ENCODE measurements at places on chromosomes 12 and 14.
A peak's percentile ranks its signal among the peaks of the same experiment; 100 is the strongest.

GRCh38 chr12:3447318-3447717 is 43.7 kb upstream of the PRMT8 start:
- DNase-seq, result no peak

DNA sequence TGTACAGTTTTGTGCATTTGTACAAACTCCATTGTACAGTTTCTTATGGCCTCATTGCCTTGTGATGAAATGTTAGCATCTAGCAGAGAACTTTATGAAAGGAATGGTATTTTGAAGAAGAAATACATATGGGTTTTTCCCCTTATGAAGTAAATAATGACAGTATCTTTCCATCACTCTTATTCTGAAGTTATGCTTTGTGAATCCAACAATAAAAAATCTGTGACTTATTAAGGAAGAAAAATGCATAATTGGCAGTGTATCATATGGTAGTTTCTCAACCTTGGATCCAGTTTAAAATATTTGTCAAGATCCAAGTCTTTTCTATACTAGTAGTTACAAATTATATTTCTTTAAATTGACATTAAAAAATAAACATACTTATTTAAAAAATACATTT is 859.1 kb upstream of the FLRT2 start:
- no peak for DNase-seq

- no peak for DNase-seq
Measured at GRCh38 chr14:36948157-36948859, 224.1 kb downstream of the SLC25A21 start.

DNA sequence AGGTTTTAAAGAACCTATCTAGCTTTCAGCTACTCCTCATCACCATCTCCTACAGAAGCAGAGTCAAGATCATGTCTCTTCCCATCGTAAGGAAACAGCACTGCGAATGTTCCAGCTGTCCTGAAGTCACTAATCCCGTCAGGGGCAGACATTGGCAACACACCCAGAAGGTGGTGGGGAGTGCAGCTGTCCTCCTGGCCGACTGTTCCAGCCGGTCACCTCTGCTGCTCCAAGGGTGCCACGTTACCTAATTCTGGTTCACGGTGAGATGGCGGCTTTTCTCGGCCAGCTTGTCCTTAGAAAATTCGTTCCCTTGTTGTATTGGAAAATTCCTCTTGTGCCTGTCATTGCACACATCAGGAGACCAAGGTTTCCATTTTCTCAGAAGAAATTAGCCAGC is 196.2 kb downstream of the ZFP36L1 start:
- DNase-seq, result no peak

- DNase-seq, result no peak
Measured at GRCh38 chr12:98955284-98955683, 310.2 kb downstream of the APAF1 start.

DNA sequence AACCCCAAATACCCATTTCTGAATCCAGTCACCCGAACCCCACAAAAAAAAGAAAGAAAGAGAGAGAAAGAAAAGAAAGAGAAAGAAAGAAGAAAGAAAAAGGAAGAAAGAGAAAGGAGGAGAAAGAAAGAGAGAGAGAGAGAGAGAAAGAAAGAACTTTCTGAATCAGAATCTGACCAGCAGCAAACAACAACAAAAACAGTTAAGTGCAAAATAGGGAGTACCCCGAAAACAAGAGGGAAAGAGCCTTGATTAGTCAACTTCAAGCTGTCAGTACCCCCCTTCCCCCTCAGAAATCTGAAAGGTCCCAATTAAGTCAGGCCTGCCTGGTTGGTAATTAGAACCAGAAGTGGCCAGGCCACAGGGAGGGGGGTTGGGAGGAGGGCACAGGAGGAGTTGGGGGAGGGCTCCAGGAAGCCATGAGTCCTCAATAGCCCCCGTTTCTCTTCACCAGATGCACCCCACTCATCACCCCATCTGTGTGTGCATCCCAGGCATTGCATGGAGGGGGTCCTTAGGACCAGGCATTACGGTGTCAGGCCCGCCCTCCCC is 9.8 kb downstream of the RARG start:
- DNase-seq, result no peak

DNA sequence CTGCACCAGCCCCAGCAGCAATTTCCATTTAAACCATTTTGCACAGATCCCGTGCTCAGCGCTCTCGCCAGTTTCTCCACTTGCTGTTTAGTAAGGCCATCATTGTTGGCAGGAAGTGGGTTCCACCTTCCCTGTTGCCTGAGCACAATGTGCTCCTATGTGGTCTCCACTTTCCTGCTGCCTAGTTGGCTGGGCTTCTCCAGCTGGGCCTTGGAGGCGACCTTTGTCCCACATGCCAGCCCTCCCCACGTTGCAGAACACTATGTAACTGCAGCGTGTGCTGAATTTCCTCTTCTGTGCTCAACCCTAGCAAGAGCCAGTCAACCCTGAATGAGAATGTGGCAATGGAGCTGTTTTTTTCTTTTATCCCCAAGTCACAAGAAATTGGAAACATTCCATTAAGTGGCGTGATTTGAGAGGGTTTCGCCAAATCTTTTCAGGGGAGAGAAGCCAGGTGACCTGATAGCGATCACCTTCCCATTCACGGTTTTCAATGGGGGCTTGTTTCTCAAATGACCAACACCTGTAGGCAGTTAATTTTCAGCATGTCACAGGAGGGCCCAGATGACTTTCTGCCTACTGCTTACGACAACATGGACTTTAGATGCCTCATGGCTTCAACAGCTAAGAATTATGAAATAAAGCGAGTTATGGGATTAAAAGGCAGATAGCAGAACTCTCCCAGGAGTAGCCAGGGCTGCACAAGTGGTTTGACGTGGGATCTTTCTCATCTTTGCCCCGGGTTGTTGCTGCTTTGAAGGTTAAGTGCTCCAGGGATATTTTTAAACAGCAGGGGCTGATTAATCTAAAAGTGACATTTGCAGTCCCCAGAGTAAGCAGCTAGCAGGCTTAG is at the start of gene ACACB:
ACACB (plus strand) TSS at position 830 of the 853 bp plus-strand sequence. CDS start 22,819 bp downstream, outside the sequence.
- DNase-seq, result no peak

DNA sequence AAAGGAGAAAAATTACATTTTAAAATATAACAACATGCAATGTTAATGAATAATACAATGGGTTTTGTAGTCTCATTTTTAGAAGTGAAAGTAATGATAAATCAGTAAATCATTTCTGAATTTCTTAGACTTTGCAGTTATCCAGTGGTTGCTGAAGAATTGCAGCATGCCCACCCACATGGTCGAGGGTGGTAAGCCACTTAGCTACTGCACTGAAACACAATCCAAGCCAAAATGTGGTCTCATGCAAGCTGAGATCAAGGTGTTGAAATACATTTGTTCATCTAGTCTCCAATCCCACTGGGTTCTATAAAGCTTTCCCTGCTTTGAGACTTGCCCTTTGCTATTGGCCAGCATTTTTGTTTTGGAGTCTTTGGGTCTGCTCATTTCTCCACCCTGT is 247.9 kb downstream of the NELL2 start:
- no peak for DNase-seq

- no peak for DNase-seq
Measured at GRCh38 chr12:80419644-80420043, 24.4 kb upstream of the PTPRQ start.

- no peak for DNase-seq
Measured at GRCh38 chr14:64238049-64238448, 56.1 kb downstream of the ESR2 start.

- no peak for DNase-seq
Measured at GRCh38 chr12:123085730-123086487, 65.0 kb downstream of the PITPNM2 start.

- no peak for DNase-seq
Measured at GRCh38 chr12:23760495-23760894, 189.0 kb downstream of the SOX5 start.

DNA sequence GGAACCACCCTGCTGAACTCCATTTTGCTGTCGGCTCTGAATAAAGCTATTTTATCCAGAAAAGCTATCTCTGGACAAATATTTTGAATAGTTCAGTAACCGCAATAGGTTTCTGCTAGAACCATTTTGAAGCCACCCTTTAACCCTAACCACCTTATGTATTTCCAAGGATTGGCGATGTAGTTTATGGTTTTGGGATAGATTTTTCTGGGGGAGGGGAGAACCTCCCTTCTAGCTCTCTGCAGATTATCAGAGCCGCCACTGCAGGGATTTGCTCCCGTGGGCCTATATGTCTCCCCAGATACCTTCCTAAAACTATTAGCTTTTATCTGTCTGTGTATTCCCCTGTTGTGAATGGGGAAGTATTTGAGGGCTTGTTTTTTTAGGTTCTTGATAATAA is 1.8 kb upstream of the TUBA1B start:
- DNase-seq, result no peak

- DNase-seq, result no peak
Measured at GRCh38 chr12:69619050-69619449, 8.3 kb upstream of the LRRC10 start.

- DNase-seq, result no peak
Measured at GRCh38 chr12:48696626-48697025, 14.6 kb upstream of the KANSL2 start.

DNA sequence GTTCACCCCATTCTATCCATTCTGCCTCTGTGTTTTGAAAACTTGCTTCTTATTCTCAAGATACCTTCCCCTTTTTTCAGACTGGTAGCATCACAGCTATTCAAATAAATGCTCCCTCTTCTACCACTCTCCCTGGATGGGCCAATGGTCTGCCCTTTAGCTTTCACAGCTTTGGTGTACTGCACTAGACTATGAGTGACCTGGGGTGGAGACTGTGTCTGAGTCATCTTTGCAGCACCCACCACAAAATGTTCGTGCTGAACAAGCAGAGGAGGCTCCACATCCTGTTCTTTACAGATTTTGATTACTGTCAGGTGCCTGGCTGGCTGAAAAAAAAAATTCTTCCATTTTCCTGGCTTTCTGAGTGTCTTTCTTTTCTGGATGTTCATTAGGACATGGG is 1104.1 kb upstream of the TMEM132C start:
- DNase-seq, result peak; percentile 27

GRCh38 chr14:61761557-61761956 is 663 bp upstream of the SNAPC1 start:
- DNase-seq, result no peak

DNA sequence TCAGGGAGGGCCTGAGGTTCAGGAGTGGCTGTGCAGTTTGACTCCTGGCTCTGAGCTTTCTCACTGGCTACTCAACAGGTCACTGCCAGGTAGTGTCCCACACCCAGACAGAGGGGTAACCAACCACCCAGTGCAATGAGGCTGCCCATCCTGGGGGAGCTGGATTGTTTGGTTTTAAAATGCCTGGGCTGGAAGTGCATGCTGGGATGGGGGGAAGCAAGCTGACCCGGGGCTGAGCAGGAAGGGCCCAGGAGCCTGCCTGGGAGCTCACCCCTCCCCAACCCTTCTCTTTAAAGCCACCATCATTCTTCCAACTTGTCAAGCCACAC is 12.6 kb upstream of the ABHD12B start:
- no peak for DNase-seq

- no peak for DNase-seq
Measured at GRCh38 chr14:76118594-76118993, 33.1 kb upstream of the GPATCH2L start.

- DNase-seq, result no peak
Measured at GRCh38 chr14:103825101-103825500, 22.3 kb downstream of the PPP1R13B start.

DNA sequence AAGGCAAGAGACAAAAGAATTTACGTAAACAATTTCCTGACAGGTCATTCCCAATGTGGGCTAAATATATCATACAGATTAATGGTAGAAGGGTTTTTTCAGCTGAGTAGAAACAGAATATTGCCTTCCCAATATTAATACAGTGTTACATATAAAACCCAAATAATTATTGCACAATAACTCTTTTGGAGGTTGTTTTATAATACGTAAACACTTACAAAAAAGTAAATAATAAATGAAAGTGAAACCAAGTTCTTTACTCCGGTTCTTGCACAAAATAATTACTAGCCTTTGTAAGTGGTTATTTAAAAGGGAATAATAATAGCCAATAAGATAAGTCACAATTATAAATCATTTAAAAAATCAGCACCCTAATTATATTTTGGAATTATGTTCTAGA is 118.6 kb upstream of the SSTR1 start:
- DNase-seq, result no peak

DNA sequence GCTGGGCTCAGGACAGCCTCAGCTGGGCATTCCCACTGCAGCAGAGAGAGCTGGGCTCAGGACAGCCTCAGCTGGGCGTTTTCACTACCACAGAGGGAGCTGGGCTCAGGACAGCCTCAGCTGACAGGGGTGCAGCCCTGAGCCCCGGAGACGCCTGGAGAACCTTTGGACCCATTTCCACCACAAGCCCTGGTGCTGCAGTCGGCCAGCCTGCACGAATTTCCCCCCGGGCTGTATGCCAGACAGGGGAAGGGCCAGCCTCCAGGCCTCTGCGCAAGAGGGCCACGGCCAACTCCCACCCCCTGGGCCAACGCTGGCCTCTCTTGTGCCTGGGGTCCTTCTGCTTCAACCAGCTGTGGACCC is 2.6 kb upstream of the C14orf180 start:
- DNase-seq, result no peak

GRCh38 chr14:93054876-93055275 is 60.8 kb downstream of the ITPK1 start:
- no peak for DNase-seq

- DNase-seq, result no peak
Measured at GRCh38 chr14:56666716-56667115, 87.1 kb downstream of the TMEM260 start.

- no peak for DNase-seq
Measured at GRCh38 chr12:129459886-129460285, 443.9 kb downstream of the TMEM132D start.

GRCh38 chr12:102740141-102740955 is 176.7 kb downstream of the PAH start:
- no peak for DNase-seq

- no peak for DNase-seq
Measured at GRCh38 chr14:42719391-42719790, 1112.7 kb downstream of the LRFN5 start.

GRCh38 chr14:22660654-22661053 is 16.5 kb upstream of the OR6J1 start:
- no peak for DNase-seq

DNA sequence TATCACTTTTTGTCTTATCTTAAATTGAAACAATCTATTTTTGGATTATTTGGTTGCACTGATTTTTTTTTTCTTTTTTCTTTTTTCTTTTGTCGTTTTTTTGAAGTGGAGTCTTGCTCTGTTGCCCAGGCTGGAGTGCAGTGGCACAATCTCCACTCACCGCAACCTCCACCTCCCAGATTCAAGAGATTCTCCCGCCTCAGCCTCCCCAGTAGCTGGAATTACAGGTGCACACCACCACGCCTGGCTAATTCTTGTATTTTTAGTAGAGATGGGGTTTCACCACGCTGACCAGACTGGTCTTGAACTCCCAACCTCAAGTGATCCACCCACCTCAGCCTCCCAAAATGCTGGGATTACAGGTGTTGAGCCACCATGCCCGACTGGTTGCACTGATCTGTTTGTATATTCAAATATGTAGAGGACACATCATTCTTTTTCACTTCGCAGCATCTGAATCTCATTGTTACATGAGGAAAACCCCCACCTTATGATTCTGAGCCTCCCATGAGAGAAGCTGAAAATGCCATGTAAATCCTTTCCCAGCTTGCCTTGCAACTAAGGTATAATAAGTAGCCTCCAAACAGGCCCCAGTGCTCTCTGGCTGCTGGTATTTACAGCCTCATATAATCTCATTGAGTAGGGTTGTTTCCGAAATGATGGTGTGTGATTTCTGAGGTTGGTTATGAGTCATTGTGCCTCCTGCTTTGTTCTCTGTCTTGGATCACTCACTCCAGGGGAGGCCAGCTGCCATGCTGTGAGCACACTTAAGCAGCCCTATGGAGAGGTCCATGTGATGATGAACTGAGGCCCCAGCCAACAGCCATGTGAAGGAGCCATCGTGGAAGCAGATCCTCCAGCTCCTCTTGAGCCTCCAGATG is 5.2 kb upstream of the HSP90B1 start:
- DNase-seq, result no peak

All from CD4-positive, alpha-beta T cell treated with Interferon gamma for 1 hour (primary cell).